Stimulated activated CD4-positive, alpha-beta T cell treated with anti-CD3 and anti-CD28 coated beads, Interleukin-4, amount 100 ng/mL, for 48 hours (primary cell): ENCODE measurements at places on chromosomes 3 and 15.

DNA sequence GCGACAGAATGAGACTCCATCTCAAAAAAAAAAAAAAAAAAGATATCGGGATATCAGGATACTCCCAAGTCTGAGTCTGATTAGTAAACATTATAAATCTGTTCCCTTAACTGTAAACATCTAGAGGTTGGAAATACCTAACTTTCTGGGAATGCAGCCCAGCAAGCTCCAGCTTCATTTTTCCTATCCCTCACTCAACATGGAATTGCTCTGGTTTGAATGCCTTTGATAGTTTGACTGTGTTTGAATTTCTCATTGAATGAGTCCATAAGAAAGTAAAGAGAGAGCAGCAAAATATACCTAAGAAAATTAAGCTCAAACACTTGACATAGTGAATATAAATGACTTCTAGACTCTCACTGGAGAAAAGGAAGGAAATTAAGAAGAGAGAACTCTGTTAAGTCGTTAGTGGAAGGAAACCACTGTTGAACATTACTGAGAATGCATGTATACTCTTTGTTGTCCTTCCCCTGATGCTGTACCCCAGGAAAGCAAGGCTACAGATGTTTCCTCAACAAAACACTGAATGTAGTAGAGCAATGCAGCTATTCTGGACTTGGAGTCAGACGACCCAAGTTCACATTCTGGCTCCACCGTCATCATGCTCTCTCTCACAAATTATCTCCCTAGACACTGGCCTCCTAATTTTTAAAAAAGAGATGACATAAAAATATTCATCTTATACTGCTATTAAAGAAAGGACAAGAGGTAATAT, 62.4 kb downstream of the CD200 start:
- DNase-seq, result no peak

DNA sequence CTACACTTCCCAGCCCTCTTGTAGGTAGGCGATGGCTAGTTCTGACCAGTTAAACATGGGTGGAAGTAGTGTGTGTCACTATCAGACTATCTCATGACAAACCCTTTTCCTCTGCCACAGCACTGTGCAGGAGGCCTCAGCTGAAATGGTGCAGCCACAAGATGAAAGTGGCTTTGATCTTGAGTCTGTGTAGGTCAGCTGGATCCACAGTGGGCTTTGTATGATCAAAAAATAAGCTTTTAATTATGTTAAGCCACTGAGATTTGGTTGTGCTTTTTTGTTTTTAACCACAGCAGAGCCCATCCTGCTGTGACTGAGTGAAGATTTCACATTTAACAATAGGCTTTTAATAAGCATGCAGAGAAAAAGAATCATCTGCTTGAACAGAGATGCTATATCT, 19.7 kb downstream of the RCN2 start:
- DNase-seq, result no peak

DNA sequence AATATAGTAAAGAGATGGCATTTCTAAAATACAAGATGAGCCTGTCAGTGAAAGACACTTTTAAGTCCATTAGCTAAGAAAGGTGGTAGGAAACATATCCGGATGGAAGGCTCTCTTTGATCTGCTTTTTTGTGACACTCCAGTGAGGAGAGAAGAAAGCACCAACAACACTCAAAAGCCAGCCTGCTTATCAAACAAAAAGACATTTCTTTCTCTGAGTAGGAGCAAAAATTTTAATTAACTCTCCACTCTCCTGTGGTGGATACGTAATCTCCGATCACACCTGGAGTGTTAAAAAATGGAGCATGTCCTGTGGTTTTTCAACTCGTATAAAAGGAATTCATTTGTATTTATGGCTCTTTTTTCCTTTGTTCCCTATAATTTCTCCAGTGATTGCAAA, 65.3 kb downstream of the OXNAD1 start:
- no peak for DNase-seq

DNA sequence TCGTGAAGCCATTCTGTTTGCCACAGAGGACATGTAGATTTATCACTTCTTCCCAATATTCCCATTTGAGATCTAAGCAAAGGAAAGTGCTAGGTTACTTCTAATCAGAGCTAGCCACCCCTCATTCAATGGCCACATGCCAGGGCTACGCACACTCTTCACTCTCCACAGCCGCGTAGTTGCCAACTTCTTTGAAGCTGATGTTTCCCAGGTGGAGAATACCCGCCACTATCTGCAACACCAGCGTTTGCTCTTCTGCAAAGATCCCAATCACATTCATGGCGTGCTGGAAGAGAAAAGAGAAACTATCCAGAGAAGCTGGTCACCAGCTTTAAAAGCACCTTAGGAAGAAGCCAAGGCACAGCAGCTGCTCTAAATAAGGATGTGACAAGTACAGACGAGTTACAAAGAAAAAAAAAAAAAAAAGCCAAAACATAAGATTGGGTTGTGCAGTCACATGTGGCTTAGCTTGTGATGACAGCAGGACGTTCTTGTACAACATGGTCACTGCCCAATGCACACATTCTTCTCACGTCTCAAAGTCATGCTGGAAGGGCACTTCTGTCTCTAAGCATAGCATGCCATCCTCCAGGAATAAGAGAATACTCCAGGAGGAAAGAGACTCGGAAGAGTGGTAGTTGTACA, 16.4 kb downstream of the LDHAL6B start:
- DNase-seq, result no peak

DNA sequence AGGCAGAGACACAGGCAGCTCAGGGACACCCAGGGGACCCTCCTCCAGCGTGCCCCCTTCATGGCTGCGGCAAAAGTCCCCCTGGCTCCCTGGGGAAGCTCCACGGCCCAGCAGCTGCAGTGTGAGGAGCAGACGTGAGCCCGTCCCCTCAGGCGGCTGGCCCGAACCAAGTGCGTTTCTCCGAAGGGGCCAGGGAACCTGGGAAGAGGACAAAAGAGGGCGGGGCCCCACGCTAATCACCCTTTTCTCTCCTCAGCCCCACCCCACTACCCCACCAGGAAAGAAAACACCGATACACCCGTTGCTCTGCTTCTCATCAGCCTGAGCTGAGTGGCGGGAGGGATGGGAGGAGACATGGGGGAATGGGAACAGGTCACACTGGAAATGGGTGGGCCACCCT, at the start of gene MUC4:
Gene MUC4 (minus strand): TSS at position 174 of the 400 bp plus-strand sequence. CDS start 112 bp downstream, at position 62.
- DNase-seq, result no peak

DNA sequence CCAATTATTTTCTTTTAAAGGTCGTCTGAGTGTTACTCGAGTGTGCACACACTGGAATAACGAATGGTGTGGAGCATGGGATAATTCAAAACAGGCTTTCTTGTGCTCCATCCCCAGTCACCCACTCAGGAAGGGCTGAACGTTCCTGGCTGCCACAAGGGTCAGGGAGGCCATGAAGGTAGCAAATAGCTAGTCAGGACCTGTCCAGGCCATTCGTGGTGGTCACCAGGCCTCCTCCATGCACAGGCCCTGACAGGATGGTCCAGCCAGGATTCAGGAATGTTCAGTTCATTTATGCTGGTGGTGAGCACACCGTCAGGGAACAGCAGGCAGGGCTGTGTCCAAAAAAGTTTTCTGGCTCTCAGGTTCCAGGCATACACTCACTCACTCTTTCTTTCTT, 11.7 kb upstream of the NR2E3 start:
- DNase-seq, result no peak

- no peak for DNase-seq
Observed at GRCh38 chr3:192931825-192932224, 14.2 kb upstream of the MB21D2 start.

DNA sequence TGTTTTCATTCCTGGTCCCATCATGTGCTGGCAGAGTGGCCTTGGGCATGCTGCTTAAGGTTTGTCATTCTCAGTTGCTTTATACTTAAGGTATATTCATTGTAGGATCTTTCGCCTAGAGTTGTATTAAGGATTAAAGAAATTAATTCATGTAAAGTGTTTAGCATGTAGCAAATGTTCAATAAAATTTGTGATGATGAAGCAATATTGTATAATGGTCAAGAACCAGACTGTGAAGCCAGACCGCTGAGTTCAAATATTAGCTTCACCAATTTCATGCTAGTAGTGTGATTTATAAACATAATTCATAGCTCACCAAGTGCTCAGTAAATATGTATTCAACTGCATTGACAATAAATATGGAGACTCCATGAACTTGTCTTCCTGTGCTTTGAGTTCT, 178.5 kb downstream of the BBX start:
- no peak for DNase-seq

DNA sequence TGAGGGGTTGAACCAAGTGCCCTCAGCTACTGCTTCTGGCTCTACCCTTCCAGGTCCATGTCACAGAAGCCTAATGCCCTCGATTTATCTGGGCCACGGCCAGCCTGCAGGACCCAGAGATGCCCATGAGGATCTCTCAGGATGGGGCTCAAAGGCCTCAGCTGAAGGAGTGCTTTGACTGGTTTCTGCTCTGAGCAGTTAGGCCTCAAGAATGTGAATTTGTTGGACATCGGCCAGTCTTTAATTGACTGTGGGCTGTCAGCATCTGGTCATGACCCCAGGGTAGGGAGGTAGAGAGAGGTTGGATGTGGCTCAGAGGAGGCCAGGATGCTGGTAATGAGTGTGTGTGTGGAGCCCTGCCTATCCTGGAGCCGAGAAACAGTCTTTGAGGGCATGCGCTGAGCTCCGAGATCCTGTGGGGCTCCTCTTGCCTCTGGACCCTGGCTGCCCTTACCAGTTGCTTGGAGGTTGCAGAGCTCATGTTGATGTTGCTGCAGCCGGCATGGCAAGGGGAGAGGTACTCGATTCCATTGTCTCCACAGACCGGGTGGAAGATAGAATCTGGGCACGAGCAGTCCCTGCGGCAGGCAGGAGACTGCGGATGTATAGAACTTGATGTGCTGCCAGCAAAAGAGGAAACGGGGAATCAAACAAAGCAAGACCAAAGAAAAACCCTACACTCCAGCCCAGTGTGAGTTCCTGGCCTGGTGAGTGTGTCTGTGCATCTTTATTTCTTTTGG, 49.1 kb upstream of the RAB6B start:
- DNase-seq, result no peak

DNA sequence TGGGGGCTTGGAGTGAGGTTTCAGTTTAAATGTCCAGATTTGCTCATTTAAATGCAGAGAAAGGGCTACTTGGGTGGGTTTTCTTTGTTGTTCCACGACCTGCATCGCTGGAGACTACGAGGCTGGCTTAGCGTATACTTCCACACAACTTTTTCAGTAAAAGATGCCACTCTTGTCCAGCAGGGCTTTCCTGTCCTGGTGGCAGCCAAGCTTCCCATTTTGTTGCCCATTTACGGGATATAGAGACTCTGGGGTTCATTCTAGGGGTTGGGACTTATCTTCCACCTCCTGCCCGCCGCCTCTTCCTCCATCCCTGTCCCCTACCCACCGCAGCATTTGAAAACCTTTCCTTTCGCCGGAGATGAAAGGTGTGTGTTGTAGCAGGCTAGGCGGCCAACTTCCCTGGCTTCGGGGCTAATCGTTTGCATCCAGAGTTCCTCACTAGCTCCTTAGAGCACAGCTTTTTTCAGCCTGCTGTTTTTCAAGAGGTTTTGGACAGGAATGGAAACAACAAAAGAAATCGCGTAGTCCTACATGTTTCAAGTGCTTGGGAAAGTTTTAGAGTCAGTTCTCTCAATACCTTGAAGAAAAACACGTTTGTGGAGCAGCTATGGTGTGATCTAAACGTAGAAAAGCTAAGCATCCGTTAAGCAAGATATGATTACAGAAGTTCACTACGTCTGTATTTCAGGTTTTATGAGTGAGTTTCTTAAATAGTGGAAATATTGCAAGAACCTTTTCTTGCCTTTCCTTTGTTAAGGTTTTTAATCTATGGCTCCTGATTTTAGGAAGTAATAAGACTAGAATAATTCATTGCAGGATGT, 843 bp downstream of the CHRNA5 start:
- DNase-seq, result no peak

GRCh38 chr3:34780973-34781372, 858.4 kb upstream of the ARPP21 start:
- no peak for DNase-seq

- DNase-seq, result no peak
Observed at GRCh38 chr3:180325533-180325932, 276.4 kb upstream of the TTC14 start.

DNA sequence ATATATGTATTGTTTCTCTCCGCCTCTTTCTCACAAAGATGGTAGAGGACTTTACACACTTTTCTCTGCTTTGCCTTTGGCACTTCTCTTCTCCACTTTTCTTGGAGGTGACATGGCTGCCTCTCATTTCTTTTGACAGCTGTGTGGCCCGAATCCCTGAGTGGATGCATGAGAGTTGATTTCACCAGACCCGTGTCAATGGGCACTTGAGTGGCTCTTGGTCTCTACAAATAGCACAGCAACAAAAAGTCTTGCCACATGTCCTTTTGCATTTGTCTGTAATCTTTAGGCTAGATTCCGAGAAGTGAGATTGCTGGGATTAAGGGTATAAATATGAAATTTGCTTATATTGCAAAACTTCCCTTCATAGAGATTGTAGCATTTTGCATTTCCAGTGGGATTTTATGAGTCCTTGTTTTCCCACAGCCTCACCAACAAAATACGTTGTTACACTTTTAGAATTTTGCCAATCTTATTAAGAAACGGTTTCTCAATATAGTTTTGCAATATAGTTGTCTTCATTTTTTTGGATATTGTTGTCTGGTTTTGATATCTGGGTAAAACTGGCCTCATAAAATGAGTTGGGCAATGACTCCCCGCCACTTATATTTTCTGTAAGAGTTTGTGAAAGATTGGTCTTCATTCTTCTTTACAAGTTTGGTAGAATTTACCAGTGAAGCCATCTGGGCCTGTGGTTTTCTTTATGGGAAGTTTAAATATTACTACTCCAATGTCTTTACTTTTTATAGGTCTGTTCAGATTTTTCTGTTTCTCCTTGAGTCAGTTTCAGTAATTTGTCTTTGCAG, 5.2 kb upstream of the TRPM1 start:
- no peak for DNase-seq

- DNase-seq, result no peak
Observed at GRCh38 chr3:161672478-161672877, 175.9 kb downstream of the OTOL1 start.

- no peak for DNase-seq
Observed at GRCh38 chr3:77871436-77871835, 831.5 kb downstream of the ROBO2 start.

- no peak for DNase-seq
Observed at GRCh38 chr3:16767006-16767405, 117.7 kb upstream of the PLCL2 start.

DNA sequence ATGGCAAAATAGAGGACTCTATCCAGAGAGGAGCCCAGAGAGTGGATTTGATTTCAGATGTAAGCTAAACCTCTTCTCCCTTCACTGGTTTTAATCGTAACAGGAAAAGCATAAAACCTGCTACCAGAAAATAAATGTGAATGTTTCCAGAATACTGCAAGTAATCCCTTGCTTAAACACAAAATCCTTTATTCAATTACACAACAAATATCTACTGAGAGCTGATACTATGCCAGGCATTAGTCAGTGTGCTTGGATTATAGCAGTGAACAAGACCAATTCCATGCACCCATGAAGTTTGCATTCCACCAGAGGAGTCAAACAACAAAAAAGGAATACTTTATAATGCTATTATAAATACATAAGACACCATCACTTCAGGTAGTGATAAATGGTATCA, 15.1 kb downstream of the AVEN start:
- DNase-seq, result no peak

DNA sequence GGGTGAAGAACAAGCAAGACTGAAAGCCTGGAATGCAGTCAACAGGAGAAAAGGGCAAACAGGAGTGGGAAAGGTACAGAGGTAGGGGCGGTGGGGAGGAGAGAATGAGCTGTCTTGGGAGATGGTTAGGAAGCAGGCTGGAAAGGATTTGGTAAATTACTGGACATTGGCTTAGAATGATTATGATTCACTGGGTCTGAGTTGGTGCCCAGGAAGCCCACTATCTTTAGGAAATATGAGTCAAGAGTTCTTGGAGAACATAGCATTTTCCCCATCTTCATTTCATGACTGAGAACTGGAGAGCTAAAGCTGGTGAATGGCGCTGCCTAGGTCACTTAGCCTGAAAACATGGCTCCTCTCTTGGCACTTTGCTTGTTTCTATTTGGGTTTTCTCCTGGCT, 74.7 kb upstream of the C3orf80 start:
- DNase-seq, result no peak
